ENCODE measurements at places on chromosomes 2 and 18.

DNA sequence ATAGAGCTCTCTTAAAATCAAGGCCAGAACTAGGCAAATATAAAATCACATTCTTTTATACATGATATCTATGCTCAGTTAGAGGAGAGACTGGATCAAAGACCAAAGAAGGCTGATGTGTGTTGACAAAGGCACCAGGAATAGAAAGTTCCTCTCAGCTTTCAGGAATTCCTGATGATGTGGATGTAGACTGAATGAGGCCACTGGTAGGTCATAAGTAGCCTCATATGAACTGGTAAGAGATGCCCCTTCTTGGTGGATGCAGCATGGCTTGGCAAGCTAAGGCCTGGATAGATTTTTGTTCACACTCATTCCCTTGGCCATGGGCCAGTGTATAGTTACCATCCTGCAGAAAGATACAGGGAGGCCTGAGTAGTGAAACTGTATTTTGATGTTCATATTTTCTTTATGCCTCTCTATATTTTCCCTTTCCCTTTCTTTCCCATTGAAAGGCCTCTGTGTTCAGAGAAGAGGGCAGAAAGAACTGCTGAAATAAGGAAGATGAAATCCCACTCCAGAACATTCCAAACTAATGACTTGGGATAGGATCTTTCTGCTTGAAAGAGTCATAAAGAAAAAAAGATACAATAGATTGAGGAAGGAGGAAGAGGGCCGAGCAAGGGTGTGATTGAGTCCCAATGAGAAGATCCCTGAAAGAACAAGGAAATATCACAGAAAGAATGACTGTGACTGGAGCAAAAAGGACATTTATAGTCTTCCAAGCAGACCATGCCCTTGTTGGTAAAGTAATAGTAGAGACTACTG, 2182.7 kb upstream of the PIK3C3 start:
- no peak for DNase-seq

GRCh38 chr2:66431274-66431642, 3.7 kb upstream of the MEIS1 start:
- no peak for DNase-seq

GRCh38 chr2:33000986-33001385, 54.2 kb downstream of the LTBP1 start:
- DNase-seq = no peak

- DNase-seq = no peak
Measured at GRCh38 chr18:35467624-35468016, 30.1 kb downstream of the INO80C start.

DNA sequence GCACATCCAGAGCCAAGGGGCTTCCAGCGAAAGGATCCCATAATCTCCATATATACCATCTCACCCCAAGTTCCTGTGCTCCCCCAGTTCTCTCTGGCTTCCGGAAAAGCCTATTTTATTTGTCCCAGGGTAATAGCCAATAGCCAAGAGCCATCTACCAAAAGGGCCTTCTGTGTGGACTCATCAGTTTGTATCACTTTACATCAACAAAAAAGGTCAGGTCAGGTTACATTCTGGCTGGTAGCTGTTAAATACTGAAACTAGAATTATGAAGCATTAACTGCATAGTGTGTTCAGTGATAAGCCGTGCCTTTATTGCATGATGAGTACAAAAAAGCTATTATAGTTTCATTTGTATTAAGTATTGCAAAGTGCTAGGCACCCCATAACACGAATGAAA, 223.7 kb downstream of the IRS1 start:
- DNase-seq = no peak

- DNase-seq = no peak
Measured at GRCh38 chr2:152525277-152525838, 190.4 kb downstream of the FMNL2 start.
